ENCODE measurements at places on chromosomes 7 and 10.

DNA sequence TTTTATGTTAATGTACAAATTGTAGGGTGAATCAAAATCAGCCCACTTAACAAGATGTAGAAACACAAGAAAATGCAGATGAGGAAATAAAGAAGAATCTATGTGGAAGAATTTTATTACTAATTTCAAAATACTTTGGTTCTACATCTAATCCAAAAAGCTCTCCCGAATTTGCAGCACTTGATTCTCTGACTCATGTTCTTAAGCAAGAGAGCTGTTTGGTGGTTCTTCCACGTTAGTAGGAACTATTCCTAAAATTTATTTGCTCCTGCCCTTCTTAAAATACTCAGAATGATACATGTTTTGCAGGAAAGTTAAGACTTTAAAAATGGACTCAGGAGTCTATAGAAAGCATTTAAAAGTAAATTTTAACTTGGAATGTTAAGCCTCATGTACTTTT, 91.8 kb downstream of the ZMYND11 start:
- peak; percentile 32 for DNase-seq

DNA sequence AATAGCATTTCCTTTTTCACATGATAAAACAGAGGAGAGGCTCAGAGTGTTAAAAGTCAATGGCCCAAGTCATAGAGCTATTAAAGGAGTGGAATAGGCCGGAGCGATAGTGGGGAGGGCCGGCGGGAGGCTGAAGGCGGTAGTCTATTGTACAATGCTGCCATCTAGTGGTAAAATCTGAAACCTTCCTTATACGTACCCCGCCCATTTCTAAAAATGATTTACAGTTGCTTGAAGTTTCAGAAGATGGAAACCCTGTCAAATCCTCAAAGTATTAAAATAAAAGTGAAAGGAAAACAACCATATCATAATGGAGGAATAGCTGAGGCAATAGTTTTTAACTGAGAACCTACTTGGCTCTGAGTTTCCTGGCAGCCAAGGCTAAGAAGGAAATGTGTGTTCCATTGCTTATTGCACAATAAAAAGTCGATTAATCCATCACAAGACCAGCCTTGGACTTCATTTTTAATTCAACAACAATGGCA, 209.1 kb downstream of the CCSER2 start:
- peak; percentile 53 for DNase-seq

GRCh38 chr7:73718905-73719805, at the start of gene STX1A:
TSS of gene STX1A (minus strand) at chr7:73719669. CDS start at chr7:73719631, 38 bp downstream.
- DNase-seq = peak; percentile 66

- DNase-seq = no peak
Observed at GRCh38 chr7:91880016-91880412, 488 bp downstream of the MTERF1 start.

DNA sequence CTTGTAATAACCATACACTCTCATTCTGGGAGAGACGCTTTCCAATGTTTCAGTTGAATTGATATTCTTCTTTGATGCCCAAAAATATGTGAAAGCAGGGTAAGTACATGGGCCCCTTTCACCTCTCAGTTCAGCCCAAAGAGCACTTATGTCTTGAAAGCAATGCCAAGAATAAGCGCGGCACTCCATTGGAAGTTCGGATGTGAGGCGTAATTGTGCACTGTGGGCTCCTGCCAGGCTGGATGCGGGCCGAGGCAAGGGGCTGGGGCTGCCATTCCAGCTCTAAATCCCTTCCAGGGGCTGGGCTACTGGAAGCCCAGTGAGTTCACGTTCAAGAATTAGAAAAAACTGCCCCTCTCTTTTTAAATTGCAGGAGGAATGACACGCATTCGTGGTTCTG, 113.8 kb downstream of the EBF3 start:
- DNase-seq = no peak

- DNase-seq = peak; percentile 70
Observed at GRCh38 chr10:101889256-101890210, 45.9 kb upstream of the KCNIP2 start.

Measured in fibroblast of skin of right quadriceps (primary cell).